ENCODE measurements at places on chromosomes 3 and 15.

- DNase-seq, result no peak
Observed at GRCh38 chr3:212432-212831, 15.9 kb downstream of the CHL1 start.

GRCh38 chr3:146161663-146162002 lies 649 bp upstream of the PLOD2 start:
- DNase-seq, result no peak

GRCh38 chr3:87088430-87088992 lies 97.6 kb upstream of the VGLL3 start:
- no peak for DNase-seq

- peak; percentile 26 for DNase-seq
Observed at GRCh38 chr3:44058022-44058867, 183.4 kb upstream of the TOPAZ1 start.

DNA sequence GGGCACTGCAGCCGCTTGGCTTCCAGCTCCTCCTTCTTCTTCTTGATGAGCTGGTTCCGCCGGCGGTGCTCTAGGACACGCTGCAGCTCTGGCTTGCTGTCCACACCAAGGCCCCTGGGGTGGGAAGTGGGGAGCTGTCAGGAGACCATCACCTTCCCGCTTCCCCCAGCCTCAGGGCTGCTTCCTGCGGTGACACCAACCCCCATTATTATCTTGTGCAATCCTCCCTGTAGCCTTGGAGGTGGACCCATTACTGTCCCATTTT lies 10.0 kb downstream of the FAM107A start:
- DNase-seq, result no peak

GRCh38 chr3:67415511-67415910 lies 238.9 kb downstream of the SUCLG2 start:
- DNase-seq, result no peak

DNA sequence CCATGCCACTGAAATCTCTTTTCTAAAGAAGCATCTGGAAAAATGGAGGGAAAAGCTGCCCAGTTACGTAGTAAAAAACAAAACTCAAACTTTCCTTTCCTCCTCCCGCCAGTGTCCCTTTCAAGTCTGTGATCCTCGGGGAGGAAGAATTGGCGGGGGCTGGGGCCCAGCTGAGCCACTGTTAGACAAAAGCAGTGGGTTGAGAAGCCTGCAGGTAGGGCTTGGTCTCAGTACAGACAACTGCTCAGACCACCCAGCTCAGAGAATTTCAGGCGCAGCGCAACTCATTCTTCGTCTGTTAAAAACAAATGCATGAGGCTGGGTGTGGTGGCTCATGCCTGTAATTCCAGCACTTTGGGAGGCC lies 117.1 kb downstream of the MYLK start:
- DNase-seq, result no peak

- DNase-seq, result no peak
Observed at GRCh38 chr15:31335989-31336592, 9.5 kb downstream of the KLF13 start.

DNA sequence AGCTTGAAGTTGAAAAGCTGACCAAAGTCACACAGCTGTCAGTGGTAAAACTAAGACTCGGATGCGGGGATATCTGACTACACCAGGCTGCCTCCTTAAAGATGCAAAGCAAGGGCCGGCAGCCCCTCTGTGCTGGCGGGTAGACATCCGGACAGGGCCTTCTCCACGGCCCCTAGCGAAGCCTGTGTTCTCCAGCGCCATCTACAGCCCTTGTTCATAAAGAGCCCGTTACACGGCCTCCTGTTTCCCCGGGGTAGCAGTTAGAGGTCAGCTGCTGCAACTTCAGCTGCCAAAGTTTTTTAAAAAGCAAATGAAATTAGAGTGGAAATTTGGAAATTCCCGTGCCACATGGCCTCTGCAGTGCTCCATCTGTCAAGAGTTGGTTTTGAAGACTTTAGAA lies 383.0 kb downstream of the TBL1XR1 start:
- DNase-seq, result no peak

- no peak for DNase-seq
Observed at GRCh38 chr3:48680811-48681540, 4.7 kb downstream of the NCKIPSD start.

DNA sequence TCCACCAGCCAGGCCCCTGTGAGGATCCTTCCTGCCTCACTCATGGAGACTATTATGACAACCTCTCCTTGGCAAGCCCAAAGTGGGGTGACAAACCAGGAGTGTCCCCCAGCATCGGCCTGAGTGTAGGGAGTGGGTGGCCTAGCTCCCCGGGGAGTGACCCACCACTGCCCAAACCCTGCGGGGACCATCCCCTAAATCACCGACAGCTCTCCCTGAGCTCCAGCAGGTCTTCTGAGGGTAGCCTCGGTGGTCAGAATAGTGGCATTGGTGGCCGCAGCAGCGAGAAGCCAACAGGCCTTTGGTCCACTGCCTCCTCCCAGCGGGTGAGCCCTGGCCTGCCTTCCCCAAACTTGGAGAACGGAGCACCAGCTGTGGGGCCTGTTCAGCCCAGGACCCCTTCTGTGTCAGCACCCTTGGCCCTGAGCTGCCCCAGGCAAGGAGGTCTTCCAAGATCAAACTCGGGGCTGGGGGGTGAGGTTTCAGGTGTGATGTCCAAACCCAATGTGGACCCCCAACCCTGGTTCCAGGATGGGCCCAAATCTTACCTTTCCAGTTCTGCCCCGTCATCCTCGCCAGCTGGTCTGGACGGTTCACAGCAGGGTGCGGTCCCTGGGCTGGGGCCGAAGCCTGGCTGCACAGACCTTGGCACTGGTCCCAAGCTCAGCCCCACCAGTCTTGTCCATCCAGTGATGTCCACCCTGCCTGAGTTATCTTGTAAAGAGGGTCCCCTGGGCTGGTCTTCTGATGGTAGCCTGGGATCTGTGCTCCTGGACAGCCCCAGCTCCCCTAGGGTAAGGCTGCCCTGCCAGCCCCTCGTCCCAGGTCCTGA lies 1.0 kb downstream of the LIMD1 start:
- DNase-seq, result no peak

- DNase-seq, result no peak
Observed at GRCh38 chr3:14509796-14510100, 30.4 kb downstream of the GRIP2 start.

GRCh38 chr15:78360367-78360801 lies 20.2 kb downstream of the CRABP1 start:
- DNase-seq, result no peak

Data from AG04449 (cell line).